ENCODE measurements at places on chromosomes 5 and 9.

- no peak overlapping the region for H3K4me3 ChIP-seq
- no peaks in the 10 kb centered on the region for H3K36me3 ChIP-seq
- DNase-seq, result no peak
- no peak overlapping the region for H3K27ac ChIP-seq
- H3K4me1 ChIP-seq, result no peaks in the 10 kb centered on the region
Observed at GRCh38 chr5:173568703-173569102, 47.7 kb downstream of the BOD1 start.

DNA sequence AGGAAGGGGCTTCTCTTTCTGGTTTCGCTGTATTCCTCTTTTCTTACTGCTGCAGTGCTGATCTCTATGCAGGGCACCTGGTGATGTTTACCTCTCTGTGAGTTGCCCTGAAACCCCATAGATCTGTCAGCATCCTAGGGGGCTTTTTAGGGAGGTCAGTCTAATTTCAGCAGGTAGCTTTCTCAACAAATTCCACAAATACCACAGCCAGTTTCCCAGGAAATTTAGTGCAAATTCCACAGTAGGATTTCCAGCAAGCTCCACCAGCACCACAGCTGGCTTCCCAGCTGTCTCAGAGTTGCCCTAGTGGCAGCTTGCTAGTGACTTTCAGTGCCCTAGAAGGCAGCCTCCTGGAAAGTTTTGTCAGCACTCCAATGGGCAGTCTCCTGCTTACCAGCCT, 379.1 kb upstream of the SMC2 start:
- no peaks in the 10 kb centered on the region for H3K4me1 ChIP-seq
- H3K27ac ChIP-seq, result no peak overlapping the region
- no peak overlapping the region for H3K4me3 ChIP-seq
- H3K27me3 ChIP-seq, result no peaks in the 10 kb centered on the region
- no peaks in the 10 kb centered on the region for H3K36me3 ChIP-seq
- DNase-seq, result no peak

DNA sequence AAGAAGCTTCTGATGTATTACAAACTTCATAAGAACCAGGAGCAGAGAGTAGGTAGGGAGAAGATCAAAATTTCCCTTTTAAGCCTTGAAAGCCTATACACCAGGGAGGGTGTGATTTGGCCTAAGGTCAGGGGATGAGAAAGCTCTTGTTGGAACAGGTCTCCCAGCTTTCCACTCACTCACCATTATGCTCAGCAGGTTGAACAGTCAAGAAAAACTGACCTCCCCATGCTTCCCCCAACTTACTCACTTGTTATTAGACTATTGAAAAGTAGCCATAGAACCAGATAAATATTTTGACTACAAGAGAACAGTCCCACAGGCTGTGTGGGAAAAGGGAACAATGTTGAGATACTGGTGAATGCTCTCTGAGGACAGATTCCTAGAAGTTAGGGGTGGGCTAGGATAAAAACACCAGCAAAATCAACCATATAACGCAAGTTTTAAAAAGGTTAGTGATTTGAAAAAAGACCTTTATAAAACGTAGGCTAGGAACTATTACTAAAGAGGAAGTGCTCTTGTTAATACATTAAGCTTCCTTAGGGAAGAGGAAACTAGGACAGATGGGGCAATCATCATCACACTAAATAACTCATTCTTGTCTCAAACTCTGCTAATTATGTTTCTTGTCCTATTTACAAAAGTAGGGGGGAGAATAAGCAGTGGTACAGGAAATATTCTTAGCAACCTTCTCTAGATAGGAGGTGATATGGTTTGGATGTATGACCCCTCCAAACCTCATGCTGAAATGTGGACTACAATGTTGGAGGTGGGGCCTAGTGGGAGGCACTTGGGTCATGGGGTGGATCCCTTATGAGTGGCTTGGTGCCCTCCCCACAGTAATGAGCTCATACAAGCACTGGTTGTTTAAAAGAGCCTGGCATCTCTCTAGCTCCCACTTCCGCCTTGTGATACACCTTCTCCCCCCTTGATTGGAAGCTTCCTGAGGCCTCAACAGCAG, 31.0 kb downstream of the PCDHGC5 start:
- no peaks in the 10 kb centered on the region for H3K4me1 ChIP-seq
- H3K4me3 ChIP-seq, result no peak overlapping the region
- H3K27me3 ChIP-seq, result no peaks in the 10 kb centered on the region
- no peak overlapping the region for H3K27ac ChIP-seq
- H3K36me3 ChIP-seq, result peaks cover 28% of the 10 kb centered on the region

DNA sequence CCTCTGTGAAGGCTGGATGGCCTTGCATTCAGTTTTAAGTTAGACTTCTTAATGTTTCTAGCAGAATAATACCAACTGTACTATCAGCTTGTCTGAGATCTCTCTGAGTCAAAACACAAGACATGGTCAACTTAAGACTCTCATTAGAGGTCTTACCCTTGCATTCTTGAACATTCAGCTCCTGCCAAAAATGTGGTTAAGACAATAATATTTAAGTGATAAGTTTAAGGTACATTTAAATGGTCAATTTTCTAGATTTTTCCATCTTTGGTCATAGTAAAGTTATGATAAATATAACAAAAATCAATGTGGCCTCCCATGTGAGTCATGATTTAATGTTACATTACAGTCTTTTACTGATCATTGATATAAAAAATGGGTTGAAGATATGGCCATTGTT, 75.0 kb downstream of the NR2F1 start:
- no peak overlapping the region for H3K27ac ChIP-seq
- no peak for DNase-seq

DNA sequence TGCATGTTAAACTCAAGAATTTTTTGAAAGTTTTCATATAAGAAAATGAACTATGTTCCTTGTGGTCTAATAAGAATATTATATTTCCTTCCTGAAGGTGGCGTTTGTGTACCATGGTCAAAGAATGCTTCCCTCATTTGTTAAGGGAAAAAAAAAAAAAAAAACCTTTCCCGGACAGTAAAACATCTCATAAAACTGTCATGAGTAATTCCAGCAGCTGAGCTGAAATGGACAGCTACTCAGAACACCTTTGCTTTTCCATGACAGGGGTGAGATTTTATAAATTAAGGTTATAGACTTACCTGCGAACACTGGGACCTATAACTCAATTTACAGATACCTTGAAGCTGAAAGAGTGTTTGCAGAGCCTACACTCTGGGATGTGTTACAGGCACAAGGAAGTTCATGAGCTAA, 113.2 kb upstream of the RANBP3L start:
- H3K27me3 ChIP-seq, result peaks cover 3% of the 10 kb centered on the region
- no peaks in the 10 kb centered on the region for H3K36me3 ChIP-seq
- no peak overlapping the region for H3K27ac ChIP-seq
- DNase-seq, result no peak
- no peaks in the 10 kb centered on the region for H3K4me1 ChIP-seq

- no peaks in the 10 kb centered on the region for H3K36me3 ChIP-seq
- no peak overlapping the region for H3K4me3 ChIP-seq
- H3K4me1 ChIP-seq, result no peaks in the 10 kb centered on the region
- H3K27me3 ChIP-seq, result no peaks in the 10 kb centered on the region
Observed at GRCh38 chr5:82511134-82511533, 233.0 kb upstream of the RPS23 start.

DNA sequence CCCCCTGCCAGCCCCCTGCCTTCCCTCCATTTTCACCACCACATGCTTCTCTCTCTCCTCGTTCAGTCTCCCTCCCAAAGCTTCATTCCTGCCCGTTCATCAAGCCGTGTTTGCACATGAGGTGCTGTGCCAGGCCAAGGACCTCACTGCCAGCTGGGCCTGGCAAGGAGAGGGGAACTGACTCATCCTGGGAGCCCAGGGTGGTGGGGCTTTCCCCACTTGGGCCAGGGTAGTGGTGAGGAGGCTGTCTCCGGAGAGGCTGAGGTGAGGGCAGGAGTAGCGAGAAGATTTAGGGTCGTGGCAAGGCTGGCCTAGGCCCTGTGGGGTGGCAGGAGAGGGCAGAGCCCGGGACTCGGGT, 30.4 kb upstream of the NOTCH1 start:
- no peaks in the 10 kb centered on the region for H3K4me1 ChIP-seq
- H3K27ac ChIP-seq, result no peak overlapping the region
- no peaks in the 10 kb centered on the region for H3K36me3 ChIP-seq
- no peak overlapping the region for H3K4me3 ChIP-seq
- no peak for DNase-seq

DNA sequence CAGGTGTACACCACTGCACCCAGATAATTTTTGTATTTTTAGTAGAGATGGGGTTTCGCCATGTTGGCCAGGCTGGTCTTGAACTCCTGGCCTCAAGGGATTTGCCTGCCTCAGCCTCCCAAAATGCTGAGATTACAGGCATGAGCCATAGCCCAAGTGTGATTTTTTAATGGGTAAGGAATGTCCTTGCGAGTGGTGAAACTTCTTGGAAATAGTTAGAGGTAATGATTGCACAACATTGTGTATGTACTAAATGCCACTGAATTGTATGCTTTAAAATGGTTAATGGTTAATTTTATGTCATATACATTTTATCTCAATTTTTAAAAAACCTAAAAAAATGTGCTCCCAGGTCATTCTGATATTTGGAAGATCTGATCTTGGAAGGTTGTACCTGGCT, 59.9 kb upstream of the IL6ST start:
- DNase-seq, result no peak
- H3K27ac ChIP-seq, result peak overlapping the region; percentile 60
- H3K36me3 ChIP-seq, result no peaks in the 10 kb centered on the region
- no peak overlapping the region for H3K4me3 ChIP-seq
- H3K27me3 ChIP-seq, result no peaks in the 10 kb centered on the region

DNA sequence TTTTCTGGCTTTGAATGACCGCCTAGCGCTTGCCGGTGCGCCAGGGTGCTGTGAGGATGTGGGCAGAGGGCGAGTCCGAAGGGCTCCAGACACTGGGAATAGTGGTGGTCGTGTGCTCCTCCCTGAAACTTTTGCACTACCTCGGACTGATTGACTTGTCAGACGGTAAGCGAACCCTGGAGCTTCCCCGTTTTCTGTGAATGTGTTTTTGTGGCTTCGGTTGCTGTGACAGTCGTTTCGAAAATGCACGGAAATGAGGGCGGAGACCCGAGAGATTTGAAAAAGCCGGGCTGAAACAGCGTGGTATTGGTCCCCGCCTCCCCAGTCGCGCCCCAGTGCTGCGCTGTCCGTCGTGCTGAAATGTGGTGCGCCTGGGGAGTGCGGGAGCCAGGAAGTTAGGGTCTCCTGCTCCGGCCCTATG, 102.5 kb upstream of the GABRP start:
- no peaks in the 10 kb centered on the region for H3K4me1 ChIP-seq
- H3K36me3 ChIP-seq, result no peaks in the 10 kb centered on the region
- peak; percentile 35 for DNase-seq

DNA sequence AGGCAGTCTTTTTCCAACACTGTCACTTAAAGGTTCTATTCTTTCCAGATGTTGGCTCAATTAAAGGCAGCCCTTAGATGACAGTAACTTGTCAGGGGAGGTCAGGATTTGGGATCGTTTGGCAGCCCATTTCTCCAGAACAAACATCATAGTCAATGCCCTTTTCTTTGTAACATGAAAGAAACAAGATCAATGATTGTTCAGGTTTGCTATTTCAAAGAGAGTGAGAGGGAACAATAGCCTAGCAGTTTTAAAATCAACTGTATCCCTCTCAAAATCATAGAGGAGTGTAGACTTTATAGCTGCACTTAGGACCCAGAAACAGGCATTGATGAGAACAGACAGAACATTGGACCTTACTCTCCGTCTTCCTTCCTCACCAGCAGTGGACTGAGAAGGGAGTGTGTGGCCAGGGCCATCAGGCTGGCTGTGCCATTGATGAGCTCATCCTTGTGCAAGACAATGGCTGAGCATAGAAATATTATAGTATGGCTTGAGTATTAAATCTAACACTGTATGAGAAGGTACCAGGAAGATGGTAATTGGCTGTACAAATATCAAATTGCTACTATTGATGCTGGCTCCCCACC, 130.0 kb downstream of the PIP5K1B start:
- no peaks in the 10 kb centered on the region for H3K36me3 ChIP-seq
- H3K4me1 ChIP-seq, result no peaks in the 10 kb centered on the region
- no peak overlapping the region for H3K27ac ChIP-seq
- H3K27me3 ChIP-seq, result no peaks in the 10 kb centered on the region
- no peak overlapping the region for H3K4me3 ChIP-seq
- no peak for DNase-seq

DNA sequence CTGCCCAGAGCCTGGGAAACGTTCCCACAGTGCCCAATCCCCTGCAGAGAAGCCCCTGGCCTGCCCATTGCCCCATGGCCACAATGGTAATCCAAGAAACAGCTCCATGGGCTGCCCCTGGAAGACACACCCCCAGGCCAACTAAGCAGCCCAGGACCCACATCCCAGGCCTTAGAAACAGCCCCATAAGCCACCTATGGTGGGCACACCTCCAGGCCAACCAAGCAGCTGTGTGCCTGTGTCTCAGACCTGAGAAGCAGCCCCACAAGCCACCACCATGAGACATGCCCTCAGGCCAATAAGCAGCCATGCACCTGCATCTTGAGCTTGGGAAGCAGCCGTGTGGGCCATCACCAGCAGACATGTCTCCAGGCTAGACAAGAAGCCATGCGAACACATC, 52.9 kb upstream of the SSBP2 start:
- H3K36me3 ChIP-seq, result no peaks in the 10 kb centered on the region
- no peak overlapping the region for H3K27ac ChIP-seq

DNA sequence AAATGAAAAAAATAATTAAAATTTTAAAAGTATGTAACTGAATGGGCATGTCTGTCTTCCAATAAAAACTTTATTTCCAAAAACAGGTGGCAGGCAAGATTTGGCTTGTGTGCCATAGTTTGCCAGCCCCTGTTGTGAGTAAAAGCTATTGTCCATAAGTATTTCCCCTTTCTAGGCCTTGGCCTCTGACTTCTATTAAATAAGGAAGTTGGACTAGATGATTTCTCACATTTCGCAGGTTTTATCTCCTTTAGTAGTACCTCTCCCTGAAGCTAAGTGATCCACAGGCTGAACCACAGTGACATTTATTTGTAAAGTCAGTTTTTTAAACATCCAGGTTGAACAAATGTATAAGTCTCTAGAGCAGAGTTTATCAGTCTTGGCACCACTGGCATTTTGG, 41.3 kb downstream of the RECK start:
- no peak for DNase-seq
- H3K27ac ChIP-seq, result no peak overlapping the region
- no peak overlapping the region for H3K4me3 ChIP-seq
- no peaks in the 10 kb centered on the region for H3K27me3 ChIP-seq

DNA sequence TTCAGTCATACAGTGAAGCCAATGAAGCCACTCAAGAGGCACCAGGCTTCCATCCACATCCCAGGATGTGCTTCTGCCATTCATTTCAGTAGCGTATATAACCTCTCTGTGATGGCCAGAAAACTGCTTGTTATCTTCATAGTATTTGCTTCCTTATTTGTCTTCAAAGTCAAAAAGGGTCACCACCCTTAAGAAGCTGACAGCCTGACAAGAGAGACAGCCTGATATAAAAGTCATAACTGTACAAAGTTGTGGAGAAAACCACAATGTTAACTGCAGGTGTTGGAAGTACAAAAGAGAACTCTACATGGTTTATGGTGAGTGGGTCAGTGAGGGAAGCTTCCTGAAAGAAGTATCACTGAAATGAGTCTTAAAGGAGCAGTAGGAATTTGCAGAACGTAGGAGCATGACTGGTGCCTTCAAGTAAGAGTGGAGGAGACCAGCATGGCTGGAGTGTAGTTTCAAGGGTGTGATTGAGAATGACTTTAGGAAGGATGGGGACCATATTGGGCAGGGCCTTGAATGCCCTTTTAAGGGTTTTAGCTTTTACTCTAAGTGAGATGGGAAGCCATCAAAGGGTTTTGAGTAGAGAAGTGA, 33.7 kb downstream of the NIM1K start:
- no peaks in the 10 kb centered on the region for H3K4me1 ChIP-seq
- H3K4me3 ChIP-seq, result no peak overlapping the region
- H3K27ac ChIP-seq, result no peak overlapping the region
- no peak for DNase-seq
- H3K27me3 ChIP-seq, result no peaks in the 10 kb centered on the region
- no peaks in the 10 kb centered on the region for H3K36me3 ChIP-seq

All from naive thymus-derived CD4-positive, alpha-beta T cell (primary cell).